Caki2 (cell line): ENCODE measurements at places on chromosomes 6 and 20.

DNA sequence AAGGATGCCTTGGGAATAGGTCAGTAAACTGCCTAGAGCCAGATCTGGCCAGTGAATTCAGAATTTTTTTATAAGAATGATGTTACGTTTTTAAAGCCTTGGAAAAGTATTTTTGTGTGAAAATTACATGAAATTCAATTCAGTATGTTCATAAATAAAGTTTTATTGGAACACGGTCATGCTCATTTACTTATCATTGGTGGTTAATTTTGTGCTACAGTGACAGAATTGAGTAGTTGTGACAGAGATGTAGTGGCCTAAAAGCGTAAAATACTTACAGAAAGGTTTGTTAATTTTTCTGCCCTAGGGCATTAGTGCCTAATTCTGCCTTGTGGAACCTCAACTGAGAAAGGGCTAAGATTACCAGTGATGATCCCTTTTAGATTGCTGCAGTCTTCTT, 28.2 kb downstream of the ZFAND3 start:
- DNase-seq: no peak

- DNase-seq: no peak
These were observed 224.9 kb downstream of the PHACTR1 start for GRCh38 chr6:12941422-12941821.

DNA sequence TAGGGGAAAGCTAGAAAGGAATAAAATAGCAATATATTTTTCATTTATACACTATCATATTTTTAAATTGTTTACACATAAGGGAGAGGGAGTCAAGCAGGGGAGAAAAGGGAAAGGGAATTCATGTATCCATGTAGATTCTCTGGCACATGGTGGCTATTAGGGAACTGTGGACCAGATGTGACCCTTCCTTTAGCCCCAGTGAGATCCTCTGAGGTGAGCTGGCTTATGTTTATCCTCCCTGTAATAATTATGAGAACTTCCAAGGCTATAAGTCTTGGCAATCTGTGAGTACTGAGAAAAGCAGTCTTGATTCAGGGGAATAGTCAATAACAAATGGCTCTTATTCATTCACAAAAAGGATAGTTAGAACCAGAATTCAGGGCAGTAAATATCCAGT, 42.6 kb downstream of the TSBP1 start:
- DNase-seq: no peak

DNA sequence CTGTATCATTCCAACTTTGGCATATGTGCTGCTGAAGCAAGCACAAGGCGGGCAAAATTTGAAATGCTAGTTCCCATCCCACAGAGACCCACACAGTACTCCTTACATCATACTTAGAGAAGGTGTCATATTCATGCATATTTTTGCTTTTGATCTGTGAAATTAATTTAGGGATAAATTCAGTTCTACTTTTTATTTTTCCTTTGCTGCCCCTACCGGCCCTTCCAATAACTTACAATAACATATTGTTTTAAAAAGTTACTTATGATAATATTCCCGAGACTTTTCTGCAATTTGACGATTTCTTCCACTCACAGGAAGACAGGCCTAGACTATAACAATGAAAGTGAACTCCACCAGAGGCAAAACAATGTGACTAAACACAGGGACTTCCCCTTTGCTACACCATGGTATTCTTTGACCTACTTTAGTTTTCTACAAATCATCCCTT, 35.0 kb downstream of the SESN1 start:
- peak; percentile 31 for DNase-seq

GRCh38 chr20:20367575-20368417, at the start of gene INSM1:
INSM1 (plus strand) TSS chr20:20368104; CDS start chr20:20368268, 164 bp downstream.
- DNase-seq: no peak

- no peak for DNase-seq
These were observed 259.4 kb upstream of the POU3F2 start for GRCh38 chr6:98574984-98575383.

DNA sequence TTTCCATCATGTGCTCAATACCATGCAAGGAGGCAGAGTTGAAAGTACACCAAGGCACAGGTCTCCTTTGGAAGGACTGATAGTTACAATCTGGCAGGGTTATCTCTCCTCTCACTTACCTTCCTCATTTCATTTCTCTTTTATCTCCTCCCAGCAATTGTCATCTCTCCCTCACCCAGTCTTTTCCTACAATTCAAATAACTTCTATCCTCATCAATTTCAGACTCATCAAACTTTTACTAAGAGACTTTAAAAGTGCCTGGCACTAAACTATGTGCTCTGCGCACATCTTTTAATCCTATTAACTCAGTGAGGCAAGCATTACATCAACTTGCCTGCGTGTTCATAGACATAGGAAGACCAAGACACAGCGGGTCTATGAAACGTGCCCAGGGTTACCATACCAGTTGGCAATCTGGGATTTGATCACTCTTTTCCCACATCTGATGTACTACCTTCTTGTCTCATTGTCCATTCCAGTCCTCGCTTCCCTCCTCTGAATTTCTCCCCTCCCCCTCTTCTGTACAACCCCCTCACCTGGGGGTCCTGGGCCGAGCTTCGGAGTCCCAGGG, 1.2 kb downstream of the VARS1 start:
- DNase-seq: peak; percentile 38

GRCh38 chr6:42987533-42988451, 3.4 kb downstream of the PPP2R5D start:
- DNase-seq: no peak

DNA sequence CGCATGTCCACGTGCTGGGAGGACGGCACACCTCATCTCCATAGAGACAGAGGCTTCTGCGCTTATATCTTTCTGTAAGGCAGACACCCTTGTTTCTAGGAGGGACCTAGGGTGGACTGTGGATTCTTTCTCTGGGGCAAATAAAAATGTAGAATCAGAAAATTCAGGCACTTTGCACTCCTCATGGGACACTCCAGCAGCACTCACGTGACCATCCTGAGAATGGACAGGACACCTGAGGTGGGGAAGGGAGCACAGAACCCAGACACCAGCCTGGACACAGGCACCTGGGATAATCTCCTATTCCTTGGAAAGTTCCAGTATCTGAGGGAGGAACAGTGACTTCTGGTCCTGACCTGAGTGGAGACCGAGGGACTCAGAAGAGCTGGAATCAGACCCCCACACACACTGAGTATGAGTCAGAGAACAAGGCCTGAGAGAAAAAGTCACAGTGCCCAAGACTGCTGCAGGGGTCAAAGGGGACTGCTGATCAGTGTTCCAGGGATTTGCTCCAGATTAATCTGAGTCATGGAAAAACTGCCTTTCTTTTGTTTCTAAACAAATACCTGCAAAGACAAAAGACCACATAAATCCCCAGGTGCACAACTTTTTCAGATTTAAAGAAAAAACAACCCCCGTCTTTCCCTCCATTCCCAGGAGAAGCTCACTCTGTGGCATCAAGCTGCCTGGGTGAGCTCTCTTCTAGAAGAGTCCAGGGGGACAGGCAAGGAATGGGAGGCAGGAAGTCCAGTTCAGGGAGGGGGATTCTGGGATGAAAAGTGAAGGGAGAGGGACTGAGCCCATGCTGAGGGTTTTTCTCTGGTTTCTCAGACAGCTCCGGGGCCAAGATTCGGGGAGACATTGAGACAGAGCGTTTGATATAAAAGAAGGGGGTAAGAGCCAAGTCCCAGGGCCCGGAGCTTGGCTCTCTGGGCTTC, 35.6 kb upstream of the MICB start:
- DNase-seq: peak; percentile 14

GRCh38 chr20:9109566-9109965, 40.7 kb downstream of the PLCB4 start:
- no peak for DNase-seq

DNA sequence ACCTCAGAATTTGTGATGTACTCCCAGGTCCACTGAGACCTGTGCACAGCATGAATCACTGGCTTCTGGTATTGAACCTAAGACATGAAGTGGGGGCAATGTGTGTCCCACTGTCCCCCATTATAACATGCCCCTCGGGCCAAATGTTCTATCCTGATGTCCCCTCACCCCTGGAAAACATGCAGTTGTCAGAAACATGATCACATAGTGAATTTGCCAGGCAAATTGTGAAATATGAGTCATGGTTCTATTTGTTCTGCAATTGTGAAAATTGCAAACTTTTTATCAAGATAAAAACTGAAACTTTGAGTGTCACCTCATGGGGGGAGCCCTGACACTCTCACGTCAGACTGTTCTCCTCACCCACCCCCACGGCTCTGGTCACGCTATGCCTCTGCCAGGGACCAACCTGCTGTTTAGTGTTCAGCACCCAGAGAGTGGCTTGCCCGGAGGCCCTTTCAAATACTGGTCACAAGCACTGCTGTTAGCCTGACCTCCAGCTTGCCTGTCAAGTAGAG, 305.3 kb downstream of the CLIC5 start:
- no peak for DNase-seq

- no peak for DNase-seq
These were observed 3.9 kb downstream of the SYNGAP1 start for GRCh38 chr6:33423777-33424176.

DNA sequence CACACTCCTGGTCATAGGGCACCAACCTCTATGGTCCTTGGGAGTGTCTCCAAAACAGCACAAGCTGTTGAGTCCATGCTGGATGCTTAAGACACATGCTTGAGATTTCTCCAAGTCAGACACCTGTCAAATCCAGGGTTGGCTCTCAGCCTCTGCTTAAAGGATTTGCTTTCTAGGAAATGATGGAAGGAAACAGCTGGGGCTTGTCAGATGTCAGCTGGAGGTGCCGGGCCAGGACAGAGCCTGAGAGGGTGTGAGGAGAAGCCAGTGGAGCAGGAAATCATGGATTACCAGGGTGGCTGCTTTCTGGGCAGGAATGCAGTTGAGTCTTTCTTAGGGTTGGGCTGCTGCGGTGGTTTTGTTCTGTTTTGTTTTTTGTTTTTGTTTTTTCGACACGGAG, 83.0 kb upstream of the FAM184A start:
- DNase-seq: no peak

DNA sequence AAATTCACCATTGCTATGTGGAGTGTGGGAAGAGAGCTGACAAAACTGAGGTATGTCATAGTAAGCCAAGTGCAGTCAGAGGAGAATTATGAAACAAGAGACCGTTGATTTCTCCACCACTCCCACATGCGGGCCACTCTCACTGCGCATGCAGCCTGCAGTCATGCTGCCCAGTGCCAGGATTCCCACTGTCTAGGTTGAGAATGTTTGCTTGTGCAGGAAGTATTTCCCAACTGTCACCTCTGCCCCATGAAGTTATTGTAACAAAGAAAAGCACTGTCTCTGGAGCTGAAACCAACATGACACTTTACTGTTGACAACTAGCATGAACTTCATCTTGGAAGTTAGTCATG, 18.7 kb upstream of the SFT2D1 start:
- no peak for DNase-seq

GRCh38 chr6:33633084-33633461, 12.0 kb downstream of the ITPR3 start:
- no peak for DNase-seq

- no peak for DNase-seq
These were observed 203.2 kb upstream of the SMLR1 start for GRCh38 chr6:130624046-130624445.
